Stimulated activated CD8-positive, alpha-beta memory T cell treated with anti-CD3 and anti-CD28 coated beads, Interleukin-7, amount 100 ng/mL, for 4 hours (primary cell): ENCODE measurements at places on chromosomes 2 and 18.

DNA sequence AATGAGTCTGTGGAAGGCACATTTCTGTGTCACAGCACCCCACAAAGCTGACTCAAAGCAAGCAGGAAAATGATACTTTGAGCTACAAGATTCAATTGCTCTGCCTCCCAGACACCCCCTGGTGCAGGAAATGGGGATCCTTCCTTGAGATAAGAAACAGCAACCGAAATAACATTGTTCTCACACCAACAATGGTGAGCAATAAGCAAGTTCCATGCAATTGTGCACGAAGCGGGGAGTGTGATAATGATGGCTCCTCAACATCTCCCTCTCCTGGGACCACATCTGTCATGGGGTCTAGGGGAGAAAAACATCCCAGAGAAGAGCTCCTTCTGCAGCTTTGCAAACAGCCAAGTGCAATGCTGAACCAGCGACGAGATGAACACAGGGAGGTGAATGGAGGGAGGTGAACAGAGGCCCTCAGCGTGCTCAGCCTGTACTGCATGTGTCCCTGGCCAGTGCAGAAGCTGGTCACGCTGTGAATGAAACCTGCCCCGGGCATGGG lies 67.7 kb downstream of the PDCL3 start:
- no peak for DNase-seq

DNA sequence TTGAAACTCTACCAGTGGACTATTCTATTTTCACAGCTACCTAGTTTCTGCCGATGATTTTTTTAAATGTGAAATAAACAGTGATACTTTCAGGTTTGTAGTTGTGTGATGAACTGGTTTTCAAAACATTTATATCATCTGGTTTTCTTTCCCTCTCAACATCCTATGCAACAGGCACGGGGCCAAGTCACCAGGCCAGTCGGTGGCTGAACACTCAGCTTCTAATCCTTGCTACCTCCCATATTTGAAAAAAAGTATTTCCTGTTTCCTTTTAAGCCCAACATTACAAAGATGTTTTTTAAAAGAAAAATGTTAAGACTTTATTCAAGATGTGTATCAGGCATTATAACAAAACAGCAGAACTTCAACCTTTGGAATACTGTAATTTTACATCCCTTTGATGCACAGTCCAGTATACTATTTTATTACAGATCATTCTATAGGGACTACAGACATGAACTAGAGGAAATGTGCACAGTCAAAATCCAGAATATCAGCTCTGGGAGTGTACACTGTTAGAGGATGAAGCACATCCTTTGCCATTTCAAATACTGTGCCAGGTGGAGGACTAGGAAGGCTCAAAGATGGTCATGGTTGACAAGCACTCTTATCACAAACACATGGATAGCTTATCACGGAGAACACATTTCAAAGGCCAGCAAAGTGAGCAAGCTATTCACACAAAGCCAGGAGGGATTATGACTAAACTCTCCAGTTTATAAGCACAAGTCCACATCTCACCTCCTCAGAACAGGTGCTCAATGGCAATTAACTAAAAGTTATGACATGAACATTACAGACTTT lies 14.6 kb downstream of the MRPL35 start:
- no peak for DNase-seq

GRCh38 chr2:173696274-173696673 lies 268.9 kb downstream of the SP3 start:
- no peak for DNase-seq

DNA sequence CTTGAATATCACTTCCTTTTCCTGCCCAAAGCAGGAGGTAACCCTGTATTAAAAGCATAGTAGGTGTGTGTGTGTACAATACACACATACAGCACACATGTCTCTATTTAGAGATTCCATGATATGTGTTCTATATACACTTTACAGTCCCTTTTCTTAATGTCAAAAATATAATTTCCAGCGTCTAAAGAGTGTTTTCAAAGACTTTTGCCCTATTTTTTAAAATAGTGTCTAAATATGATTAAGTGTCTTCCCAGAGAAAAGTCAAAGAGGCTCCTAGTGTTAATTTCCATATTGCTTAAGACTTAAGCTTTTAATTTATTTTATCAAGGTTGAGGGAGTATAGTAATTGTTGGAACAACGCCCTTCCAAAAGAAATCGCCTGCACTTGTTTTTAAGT lies 420.3 kb upstream of the POU3F3 start:
- no peak for DNase-seq

DNA sequence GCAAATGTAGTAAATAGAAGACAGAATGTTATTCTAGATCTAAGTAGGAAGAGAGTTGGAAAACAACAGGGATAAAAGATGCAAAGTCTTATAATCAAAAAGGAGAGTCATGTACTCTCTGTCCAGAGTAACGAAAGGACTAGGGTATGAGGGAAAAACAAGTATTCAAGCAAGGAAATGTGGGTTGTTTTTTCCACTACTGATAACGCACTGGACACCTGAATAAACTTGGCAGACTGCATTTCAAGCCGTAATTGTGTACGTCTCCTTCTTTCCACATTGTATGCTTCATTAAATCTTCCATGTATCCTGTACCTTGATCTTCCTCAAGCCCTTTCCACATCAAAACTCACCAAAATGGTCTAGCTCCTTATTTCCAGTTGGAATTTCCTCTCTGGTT lies 420.6 kb downstream of the ZEB2 start:
- DNase-seq = no peak

DNA sequence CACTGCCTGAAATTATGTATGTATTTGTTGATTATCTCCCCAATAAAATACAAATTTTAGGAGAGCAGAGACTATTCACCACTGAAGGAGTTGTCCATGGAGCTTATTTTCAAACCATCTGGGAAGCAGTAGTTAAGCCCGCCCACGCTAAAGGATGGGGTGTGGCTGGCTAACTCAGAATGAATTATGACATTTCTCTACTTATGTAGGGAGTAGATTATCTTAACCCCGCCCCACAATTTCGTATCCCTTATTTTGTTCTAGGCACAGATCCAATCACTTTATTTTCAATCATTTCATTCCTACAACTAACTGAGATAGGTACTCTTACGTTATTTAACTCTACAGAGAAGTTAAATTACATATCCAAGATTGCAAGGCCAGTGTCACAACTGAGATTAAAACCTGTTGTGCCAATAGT lies 1.4 kb upstream of the LAPTM4A start:
- no peak for DNase-seq

DNA sequence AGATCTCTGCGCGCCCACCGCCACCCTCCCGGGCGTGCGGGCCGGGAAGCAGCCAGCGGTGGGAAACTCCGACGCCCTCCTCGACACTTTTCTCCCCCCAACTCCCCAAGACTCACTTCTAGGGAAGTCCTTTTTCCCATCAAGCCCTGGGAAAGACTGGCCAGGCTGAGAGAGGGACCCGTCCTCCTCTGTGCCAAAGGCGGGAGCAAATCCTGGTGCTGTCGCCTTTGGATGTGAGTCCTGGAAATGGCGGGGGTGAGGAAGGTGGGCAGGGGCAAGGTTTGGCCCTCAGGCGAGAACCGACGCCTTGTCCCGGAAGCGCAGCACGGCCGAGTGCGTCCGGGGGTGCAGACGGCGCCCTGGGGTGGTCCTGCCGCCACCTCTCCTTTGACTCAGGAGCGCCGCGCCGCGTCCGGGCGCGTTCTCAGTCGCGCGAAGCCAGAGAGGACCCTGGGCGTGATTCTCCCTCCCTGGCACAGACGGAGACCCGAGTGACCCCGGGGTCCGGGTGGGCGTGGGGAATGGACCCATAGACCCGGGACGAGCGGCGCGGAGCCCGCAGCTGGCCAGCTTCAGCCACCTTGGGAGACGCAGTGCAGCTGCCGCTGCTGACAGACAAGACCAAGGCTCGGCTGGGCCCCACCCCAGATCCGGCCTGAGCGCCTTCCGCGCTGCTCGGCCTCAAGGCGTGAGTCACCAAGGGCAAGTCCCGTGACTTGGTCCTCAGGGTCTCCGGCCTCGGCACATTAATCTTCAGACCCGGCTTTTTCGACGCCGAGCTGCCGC lies 3.5 kb upstream of the LBX2 start:
- no peak for DNase-seq

DNA sequence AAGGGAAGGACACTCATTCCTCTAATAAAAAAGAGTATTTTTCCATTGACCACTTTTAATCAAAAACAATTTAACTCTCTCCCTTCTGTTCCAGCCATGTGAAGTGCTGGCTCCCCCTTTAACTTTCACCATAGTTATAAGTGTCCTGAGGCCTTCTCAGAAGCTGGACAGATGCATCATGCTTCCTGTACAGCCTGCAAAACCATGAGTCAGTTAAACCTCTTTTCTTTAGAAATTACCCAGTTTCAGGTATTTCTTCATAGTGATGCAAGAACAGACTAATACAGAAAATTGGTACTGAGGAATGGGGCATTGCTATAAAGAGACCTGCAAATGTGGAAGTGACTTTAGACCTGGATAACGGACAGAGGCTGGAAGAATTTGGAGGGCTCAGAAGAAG lies 643.6 kb upstream of the DDX18 start:
- no peak for DNase-seq

GRCh38 chr2:118190474-118190873 lies 102.2 kb downstream of the INSIG2 start:
- no peak for DNase-seq

DNA sequence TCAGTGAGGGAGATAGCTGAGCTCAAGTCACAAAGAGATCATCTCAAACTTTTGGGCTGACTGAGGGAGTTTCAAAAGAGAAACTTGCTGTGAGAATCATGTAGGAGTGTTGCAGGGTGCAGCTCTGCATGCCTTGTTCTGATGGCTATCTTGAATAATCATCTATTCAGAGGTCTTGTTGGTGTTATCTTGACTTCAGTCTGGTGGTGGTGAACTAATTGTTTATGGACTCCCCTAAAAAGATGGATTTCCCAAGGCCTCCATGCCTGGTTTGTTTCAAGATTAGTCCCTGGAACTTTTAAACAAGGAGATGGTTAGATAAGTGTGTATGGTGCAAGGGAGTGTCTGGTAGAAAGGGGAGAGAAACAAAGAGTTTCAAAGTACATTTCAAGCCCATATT lies 29.8 kb downstream of the SLC39A6 start:
- no peak for DNase-seq

DNA sequence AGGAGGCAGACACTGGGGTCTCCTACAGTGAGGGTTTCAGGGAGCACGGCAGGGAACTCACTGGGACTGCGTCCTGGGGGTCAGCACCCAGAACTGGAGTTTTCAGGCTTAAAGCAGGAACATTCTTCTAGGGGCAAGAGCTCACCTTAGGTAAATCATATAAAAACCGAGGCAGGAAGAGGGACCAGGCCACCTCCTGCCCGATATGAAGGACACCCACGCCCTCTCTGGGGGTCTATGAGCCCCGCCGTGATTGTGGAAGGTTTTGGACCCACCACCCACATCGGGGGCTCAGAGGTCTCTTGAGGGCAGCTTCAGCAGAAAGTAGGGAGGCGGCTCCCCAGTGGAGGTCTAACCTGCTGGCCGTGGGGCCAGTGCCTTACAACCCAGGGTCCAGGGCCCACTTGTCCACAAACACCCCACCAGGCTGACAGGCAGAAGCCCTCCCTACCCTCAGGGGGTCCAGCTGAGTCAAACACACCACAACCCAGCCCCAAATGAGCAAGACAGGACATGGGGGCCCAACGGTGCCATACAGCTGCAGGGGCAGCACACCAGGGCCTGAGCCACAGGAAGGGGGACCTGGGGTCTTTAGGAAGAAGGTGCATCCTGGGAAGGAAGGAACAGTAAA lies 25.3 kb downstream of the CROCC2 start:
- no peak for DNase-seq

DNA sequence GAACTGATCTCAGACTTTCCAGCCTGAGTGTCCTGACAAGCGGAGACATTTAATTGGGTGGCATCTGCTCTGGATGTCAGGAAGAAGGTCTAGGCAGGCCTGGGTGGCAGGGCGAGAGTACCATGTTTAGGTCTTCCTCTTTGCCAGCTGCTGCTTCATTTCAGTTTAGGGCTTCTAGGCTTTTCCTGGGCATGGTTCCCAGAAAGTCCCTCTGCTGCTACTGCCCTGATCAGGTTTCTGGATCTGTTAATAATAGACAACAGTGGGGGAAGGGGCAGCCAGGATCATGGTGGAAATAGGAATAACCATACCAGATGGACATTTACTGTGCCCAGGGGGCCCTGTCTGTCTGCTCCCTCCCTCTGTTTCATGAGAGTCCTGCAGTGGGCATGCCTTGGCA lies 2.3 kb upstream of the PLCD4 start:
- no peak for DNase-seq

DNA sequence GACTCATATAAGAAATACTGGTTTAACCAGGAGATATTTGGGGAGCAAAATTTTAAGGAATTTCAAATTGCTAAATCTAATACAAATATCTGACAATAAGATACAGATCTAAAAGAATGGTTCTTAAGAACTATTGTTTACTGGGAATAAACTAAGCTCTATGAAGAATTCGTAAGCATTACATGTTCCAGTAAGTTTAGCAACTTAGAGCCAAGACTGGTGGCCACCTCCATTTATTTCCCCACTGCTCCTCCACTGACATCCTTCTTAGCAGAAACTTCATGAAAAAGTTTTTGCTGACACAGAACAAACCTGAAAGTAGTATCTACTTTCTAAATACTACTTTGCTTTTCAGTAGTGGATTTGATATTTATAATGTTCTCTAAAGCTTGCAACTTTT lies 83.0 kb downstream of the ACSL3 start:
- DNase-seq = no peak

DNA sequence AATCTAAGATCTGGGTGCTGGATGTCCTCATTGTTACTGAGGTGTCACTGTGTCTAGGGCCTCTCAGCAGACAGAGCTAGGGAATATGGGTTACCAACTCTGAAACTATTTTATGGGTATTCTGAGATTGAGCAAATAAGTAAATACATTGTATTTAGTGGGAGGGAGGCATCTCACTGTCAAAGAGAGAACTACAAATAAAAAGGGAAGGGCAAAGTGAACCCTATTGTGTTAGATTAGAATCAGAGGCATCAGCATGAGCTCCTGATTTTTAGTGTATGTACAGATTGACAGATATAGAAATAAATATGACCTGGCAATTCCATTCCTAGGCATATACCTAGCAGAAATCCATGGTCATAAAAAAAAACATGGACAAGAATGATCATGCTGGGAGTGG lies 33.9 kb upstream of the RAB6C start:
- DNase-seq = no peak

GRCh38 chr18:72261590-72261989 lies 282.6 kb downstream of the CBLN2 start:
- no peak for DNase-seq

DNA sequence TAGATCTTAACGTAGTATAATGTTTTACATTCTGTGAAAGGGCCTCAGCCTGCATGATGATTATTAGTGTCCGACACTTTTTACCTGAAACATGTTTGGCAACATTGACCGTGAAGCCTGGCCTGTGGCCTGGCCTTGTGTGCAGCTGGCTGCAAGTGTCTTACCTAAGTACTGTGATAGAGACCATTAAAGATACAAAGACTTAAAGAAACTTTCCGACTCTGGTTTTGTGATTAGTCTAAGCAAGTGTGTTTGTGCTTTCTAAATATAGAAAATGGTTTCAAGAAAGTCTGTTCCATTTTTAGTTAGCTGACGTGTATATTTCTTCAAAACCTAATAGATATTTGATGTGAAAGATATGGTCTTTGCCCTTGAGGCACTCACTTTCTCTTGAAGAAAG lies 601.8 kb downstream of the LRP1B start:
- DNase-seq = no peak

GRCh38 chr2:218168635-218169462 lies 2.1 kb upstream of the CXCR1 start:
- peak; percentile 64 for DNase-seq

- DNase-seq = no peak
Measured at GRCh38 chr2:108593547-108594098, 59.4 kb downstream of the LIMS1 start.
